ENCODE measurements at places on chromosomes 2 and 18. TPM values are rescaled to one million over a fixed set of nuclear protein-coding genes. Genes with fewer than 3 reads are reported as not detected.

POLR1A gene
- total RNA-seq: 15.4 TPM

PLCD4 gene
- total RNA-seq: 0.55 TPM

CHPF gene
- total RNA-seq: 93.1 TPM

IL36RN gene
- total RNA-seq: not detected

UNC50 gene
- 28.5 TPM for total RNA-seq

RAB27B gene
- 0.10 TPM for total RNA-seq

GBX2 gene
- not detected for total RNA-seq

POTEC gene
- total RNA-seq: not detected

TXNDC2 gene
- not detected for total RNA-seq

CACNB4 gene
- 0.32 TPM for total RNA-seq

Measured in left ventricle myocardium superior (tissue), 1 donor.